ENCODE measurements at places on chromosomes 11 and 22. TPM values are rescaled to one million over a fixed set of nuclear protein-coding genes. Genes with fewer than 3 reads are reported as not detected.

The DGCR6L gene
- polyA plus RNA-seq, result 47.2 TPM

GRCh38 chr11:84566671-84567070, 1060.5 kb downstream of the DLG2 start:
- DNase-seq, result peak; percentile 2

GRCh38 chr11:112579282-112579681, 318.6 kb upstream of the PLET1 start:
- no peak for DNase-seq

DNA sequence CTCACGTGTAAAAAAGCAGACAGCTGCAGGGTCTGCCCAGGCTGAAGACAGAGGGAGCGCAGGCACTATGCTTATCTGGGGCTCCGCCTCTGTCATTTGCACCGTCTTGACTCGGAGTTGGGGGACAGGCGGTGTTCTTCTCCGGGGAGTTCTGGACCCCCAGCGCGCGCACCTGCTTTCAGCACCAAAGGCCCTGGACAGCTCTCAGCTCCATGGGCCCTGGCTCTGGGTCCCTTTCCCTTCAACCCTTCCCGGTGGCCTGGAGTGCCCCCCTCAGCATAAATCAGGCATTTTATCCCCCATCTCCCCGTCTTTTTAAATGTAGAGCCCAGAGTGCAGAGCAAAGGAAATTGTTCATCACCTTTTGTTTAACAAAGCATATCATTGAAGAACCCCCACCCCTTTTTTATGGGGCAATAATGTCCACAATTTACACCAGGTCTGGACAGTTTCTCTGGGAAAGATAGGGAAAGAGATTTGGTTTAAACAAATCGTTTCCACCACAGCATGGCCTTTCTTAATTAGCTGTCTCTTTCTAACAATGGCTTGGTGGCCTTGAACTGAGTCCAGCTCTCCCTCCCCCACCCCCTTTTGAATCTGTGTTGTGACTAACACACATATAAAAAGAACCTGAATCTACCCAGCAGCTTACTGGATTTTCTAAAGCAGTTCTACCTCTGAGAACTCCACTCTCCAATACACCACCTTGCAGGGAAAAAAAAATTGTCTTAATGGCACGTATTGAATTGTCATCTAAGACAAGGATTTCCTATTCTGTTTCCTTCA, 1.7 kb downstream of the SEZ6L start:
- DNase-seq, result peak; percentile 24

The CYB5R2 gene
- polyA plus RNA-seq, result 4.4 TPM

DNA sequence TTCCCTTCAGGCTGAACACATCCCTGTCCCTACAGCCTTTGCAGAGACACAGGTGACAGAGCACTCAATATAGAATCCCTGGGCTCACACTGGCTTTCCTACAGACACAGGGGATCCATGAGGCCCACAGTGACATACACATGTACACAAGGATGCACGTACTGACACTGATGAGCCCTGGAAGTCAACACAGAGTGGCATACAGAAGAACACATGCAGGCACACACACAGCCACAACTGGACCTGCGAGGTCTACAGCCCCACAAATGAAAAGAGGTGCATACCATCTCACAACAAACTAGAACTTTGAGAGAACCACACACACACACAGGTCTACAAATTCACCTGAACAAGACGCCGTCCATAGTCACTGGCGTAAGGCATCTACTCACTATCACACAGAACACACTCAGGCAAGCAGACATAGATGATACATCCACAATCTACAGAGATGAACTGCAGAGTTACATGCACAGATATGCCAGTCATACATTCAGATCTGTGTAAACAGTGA, 3.5 kb upstream of the ZNF74 start:
- no peak for DNase-seq

- DNase-seq, result no peak
Measured at GRCh38 chr11:27720277-27720830, 20.1 kb upstream of the BDNF start.

- peak; percentile 37 for DNase-seq
Measured at GRCh38 chr11:6022956-6023355, 7.6 kb downstream of the OR56A1 start.

DNA sequence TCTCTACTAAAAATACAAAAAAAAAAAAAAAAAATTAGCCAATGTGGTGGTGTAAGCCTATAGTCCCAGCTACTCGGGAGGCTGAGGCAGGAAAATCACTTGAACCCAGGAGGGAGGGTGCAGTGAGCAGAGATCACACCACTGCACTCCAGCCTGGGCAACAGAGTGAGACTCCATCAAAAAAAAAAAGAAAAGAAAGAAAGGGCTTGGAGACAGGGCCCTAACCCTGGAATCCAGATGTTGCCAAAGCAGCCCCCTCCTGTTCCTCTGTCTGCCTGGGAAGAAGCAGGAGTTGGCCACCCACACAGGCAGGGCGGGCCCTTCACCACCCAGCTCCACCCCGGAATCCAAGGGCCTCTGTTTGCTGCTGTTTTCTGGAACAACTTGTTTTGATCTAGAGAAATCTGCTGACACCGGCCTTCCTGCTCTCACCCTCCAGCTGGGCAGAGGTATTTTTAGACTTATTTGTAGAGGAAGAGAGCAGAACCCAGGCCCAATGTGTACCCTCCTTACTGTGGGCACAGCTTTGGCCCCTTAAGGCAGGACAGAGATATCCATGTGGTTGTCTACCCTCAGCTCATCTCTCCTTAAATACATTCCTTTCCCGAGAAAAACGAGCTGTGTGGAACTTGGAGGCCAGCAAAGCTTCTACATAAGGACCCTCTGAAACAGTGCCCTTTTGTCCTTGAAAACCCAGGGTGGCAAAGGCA, 2.7 kb upstream of the NEAT1 start:
- DNase-seq, result peak; percentile 97

GRCh38 chr11:76781046-76781801, 1.9 kb upstream of the TSKU start:
- DNase-seq, result peak; percentile 88

GRCh38 chr11:102552447-102553194, 22.1 kb upstream of the MMP7 start:
- DNase-seq, result peak; percentile 14

DNA sequence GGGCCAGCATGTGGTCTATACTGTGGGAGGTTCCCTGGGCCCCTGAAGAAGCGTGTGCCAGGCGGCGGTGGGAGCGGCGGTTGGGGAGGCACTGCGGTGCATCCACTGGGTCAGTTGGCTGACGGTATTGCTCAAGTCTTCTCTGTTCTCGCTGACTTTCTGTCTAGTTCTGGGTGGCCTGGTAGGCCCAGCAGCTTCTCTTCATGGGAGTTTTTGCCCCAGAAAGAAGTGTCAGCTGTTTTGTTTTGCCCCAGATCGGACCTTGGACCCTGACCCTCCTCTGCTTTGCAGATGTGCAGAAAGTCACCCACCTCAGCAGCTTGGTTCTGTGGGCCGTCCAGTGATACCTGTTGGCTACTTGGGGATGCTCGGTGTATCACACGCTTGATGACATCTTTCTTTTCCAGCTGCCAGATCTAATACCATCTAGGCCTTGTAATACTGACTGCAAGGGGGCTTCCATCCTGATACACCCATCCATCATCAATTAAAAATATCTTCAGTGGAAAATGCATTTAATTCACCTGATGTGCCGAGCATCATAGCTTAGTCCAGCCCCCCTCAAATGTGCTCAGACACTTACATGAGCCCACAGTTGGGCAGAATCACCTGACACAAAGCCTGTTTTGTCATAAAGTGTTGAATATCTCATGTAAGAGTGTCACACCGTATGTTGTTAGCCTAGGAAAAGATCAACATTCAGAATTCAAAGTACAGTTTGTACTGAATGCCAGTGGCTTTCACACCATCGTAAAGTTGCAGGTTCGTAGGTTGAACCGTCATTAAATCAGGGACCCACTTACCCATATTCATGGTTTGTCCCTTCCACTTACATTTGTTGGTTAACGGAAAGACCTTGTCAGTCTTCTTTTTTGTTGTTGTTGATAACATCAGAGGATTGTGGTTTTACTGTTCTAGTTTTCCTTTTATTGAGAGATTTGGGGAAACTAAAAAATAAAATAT, 13.9 kb downstream of the ZBED4 start:
- peak; percentile 48 for DNase-seq

DNA sequence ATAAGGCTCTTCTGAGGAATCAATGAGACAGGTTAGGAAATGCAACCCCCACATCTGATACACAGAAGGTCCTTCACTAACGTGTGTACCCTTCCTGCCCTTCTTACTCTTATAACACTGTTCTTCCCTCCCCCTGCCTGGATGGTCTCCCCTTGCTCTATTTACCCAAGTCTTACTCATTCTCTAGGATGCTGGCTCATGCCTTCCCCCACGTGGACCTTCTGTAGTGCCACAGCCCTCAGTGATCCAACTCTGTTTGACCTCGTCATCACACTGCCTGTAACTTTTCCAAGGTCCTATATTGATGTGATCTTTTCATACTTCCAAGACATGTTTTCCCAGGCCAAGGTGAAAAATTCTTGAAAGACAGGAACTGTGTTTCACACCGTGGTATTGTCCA, 79.8 kb downstream of the C11orf58 start:
- DNase-seq, result no peak

The OR51B2 gene
- polyA plus RNA-seq, result not detected

GRCh38 chr11:41935241-41935640, 475.8 kb upstream of the LRRC4C start:
- DNase-seq, result no peak

DNA sequence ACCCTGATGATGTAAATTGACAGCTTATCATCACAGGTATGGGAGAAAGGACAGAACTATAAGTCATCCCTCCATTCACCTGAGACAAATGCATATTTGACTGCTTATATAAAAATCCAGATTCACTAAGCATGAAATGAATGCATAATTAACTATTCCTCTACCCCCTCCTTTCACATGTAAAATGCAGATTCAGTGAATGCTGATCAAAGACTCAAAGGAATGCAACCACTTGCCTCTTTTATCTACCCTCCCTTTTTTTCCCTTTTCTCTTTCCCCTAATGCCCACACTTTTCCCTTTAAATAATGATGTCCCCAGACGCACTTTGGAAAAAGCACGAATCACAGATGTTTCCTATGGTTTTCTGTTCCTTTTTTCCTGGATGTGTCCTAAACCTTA, 4.5 kb upstream of the PLAAT4 start:
- DNase-seq, result no peak

GRCh38 chr22:46171940-46172339, 21.6 kb downstream of the PPARA start:
- no peak for DNase-seq

GRCh38 chr11:33362051-33362910, 105.1 kb downstream of the HIPK3 start:
- DNase-seq, result peak; percentile 59

The MYO7A gene
- 74.2 TPM for polyA plus RNA-seq

DNA sequence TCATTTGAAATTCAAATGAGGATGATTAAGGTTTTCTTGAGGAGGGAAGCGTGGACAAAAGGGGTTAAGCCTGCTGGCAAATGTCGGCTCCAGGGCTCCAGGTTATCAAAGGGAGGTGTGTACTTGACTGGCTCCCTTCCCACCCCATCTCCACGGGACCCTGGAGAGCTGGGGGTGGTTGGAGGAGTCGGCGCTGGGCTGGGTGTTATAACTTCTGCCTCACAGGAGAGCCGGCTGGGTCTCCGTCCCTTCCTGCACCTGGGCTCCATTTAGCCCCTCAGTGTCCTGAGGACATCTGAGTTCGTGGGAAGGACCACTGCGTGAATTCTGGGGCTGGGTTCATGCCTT, 15.6 kb downstream of the POU2F3 start:
- no peak for DNase-seq

DNA sequence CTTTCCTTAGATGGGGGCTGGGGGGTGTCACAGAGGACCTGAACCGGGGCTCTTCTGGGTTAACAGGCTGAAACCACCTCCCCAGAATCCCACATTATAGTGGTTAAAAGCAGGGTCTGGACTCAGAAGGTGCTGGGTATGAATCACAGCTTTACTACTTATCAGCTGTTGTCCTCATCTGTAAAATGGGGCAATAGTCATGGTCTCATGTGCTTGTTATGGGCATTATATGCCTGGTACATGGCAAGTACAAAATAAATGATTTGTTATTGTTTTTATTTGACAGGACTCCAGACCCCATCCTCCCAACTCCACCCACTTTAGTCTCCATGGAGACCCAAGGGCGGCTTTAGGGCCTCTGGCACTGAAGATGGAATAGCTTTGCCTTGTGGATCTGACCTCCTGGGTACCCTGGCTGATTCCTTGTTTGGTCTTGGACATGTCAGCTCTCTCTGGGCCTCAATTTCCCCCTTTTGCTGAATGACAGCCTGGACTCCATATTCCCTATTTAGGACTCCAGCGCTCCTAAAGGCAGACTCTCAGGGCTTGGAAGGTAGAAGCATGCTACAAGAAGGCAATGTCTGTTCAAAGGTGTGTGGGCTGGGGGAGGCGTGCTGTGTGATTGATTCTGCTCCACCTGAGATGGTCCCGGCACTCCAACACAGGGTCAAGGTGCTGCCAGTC, 812 bp upstream of the SMTN start:
- no peak for DNase-seq

GRCh38 chr11:111172321-111172862, 73.1 kb upstream of the POU2AF2 start:
- no peak for DNase-seq

The OR2AT4 gene
- not detected for polyA plus RNA-seq

The NFAM1 gene
- 0.22 TPM for polyA plus RNA-seq

- DNase-seq, result no peak
Measured at GRCh38 chr11:11478687-11479086, 125.6 kb upstream of the CSNK2A3 start.

GRCh38 chr22:44813416-44813815, 61.0 kb downstream of the ARHGAP8 start:
- no peak for DNase-seq

The TRIM66 gene
- 4.9 TPM for polyA plus RNA-seq

The UBASH3B gene
- polyA plus RNA-seq, result 2.1 TPM

DNA sequence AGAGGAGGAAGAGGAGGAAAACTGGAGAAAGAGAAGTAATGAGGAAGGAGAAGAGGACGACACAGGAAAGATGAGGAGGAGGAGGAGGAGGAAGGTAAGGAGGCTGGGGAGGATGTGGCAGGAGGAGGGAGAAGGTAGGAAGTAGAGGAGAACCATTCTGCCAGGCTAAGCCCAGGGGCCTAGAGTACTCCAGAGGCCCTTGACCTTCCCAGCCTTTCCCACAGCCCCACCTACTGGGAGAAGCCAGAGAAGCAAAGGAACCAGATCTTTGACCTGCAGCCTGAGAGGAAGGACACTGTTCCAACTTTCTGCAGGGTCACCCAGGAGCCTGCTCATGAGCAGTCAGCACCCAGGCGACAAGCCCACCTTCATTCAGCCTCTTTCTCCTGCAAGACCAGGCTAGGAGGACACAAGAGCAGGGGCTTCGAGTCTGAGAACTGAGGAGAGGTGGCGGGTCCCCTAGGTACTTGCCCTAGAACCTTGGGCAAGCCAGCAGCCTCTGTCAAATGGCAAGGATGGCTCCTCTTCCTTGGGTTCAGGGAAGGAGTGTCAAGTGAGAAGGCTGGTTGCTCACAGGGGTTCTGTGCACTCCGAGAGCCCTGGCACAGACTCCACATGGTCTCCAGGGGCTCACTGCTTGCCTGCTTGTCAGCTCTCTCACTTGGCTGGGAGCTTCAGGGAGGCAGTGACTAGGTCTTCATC, 27.9 kb upstream of the OAF start:
- peak; percentile 80 for DNase-seq

The HTR3B gene
- polyA plus RNA-seq, result not detected
